Activated T-cell treated with anti-CD3 and anti-CD28 coated beads for 1 hour (primary cell): ENCODE measurements at places on chromosomes 6 and 20.

DNA sequence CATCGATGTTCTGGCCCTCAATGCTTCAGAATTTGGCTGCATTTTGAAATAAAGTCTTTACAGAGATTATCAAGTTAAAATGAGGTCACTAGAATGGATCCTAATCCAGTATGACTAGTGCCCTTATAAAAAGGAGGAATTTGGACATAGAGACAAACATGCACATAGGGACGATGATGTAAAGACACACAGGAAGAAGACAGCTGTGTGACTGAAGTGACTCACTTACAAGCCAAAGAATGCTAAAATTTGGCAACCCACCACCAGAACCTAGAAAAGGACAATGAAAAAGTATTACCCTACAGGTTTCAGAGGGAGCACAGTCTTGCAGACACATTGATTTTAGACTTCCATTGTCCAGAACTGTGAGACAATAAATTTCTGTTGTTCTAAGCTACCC is 322.8 kb upstream of the GJE1 start:
- DNase-seq, result no peak

DNA sequence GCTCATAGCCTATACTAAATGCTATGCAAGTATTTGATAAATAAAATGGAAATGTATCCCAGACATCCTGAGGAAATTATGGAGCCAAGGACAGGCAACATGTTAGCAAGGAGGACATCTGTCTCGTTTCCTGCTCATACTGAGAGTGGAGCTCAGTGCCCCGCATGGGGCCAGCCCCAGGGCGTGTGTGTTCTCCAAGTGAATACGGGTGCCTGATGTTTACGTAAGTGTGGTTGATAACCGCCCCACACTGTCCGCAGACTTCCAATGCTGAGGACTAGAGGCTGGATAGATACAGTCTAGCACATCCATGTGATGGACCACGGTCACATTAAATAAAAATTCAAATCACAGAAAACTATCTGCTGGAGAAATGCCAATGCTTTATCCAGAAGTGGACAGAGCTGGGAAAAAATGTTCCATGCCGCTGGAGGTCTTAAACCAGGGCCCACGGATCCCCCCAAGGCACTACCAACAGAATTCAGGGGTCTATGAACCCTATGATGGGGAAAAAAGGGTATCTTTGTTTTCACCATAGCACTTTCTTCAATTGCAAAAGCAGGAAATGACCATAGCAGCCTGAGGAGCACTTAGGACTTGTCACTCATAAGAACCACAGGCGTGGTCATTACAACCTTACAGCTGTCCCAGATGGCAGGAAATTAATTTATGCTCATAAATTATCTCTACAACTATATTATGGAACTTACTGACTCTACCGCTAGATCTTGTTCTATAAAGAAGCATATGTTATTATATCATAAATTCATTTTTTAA is 24.9 kb downstream of the TGM2 start:
- DNase-seq, result no peak

GRCh38 chr6:47161176-47161687 is 119.1 kb upstream of the ADGRF1 start:
- no peak for DNase-seq

- DNase-seq, result no peak
Measured at GRCh38 chr6:167113935-167114910, 8.7 kb upstream of the CCR6 start.

DNA sequence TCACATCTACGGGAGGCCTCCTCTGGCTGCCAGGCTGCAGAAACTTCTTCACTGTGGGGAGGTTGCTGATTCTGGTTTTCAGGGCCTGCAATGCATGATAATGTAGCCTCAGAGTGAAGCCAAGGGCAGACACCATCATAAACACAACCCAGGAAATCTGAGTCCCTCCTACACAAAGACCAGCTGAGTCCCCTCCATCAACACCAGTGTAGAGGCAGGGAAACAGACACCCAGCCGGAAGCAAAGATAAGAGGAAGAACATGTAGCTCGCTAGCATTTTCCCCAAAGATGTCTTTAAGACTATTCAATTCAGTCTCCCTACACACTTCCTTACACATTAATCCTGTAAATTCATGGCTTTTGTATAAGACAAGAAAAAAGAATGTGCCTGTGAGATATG is 23.6 kb downstream of the GSTA2 start:
- DNase-seq, result no peak

DNA sequence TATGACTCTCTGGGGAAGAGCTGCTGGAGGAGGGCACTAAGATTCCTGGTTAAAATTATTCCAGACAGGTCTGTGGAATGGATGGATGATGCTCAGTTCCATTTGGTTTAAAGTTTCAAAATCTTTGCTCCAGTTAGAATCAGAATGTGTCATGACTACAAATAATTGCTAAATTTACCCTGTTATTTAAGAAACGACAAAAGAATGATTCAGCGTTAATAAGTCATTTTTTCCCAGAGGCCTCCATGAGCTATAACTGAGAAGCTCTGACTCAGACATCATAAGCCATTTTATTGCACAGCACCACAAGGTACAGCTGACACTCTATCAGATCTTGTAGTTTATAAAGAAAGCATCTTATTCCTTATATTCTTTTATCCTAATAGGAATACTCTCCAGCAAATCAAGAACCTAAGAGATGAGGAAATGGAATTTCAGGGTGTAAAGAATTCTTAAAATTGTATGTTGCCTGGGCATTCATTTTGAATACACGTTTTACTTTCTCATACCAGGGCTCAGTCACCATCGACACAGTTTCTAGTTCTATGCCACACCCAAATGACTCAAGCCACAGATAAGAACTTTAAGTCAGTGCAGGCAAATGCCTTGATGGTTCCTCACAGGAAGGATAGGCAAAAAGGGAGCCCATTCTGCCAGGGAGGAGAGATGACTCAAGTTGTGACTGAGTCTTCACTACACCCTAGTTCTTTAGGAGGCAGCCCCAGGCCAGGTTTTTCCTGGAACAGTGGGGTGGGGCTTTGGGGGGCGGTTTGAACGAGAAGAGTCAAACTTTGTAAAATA is 636.0 kb downstream of the MMUT start:
- DNase-seq, result no peak

DNA sequence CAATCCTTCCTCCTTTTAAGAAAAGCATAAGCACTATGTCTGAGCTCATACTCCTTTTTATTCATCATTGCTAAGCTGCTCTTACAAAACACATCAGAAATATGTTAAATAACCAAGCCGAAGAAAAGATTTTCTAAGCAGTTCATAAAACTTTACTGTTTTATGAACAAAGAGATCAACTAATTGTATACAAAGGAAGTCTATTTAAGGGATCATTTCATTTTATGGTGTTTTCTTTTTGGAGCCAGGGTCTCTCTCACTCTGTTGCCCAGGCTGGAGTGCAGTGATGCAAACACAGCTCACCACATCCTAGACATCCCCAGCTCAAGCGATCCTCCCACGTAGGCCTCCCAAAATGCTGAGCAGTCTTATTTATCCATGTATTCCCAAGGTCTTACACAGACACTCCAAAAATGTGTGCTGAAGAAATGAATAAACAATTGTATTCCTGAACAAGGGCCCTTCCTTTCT is 9.3 kb downstream of the NUDT3 start:
- no peak for DNase-seq

DNA sequence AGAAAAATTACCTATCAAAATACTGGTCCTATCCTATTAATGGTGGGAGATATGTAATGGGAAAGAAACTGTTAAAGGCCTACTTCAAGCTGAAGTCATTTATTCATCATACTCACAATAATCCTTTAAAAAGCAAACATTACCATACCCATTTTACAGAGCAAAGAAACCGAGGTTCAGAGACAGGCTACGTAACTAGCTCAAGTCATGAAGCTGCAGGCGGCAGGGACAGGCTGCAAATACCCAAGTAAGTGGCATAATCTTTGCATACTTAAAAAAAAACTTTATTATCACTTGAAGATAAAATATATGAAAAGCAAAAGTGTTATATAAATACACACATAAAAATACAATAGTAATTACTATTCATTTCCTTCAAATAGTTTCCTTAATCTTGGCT is 2.6 kb downstream of the RALGAPA2 start:
- DNase-seq, result no peak

- no peak for DNase-seq
Measured at GRCh38 chr20:1017677-1018076, 15.6 kb upstream of the RSPO4 start.

GRCh38 chr6:2921520-2922115 is 18.5 kb upstream of the SERPINB9 start:
- no peak for DNase-seq
